ENCODE measurements at places on chromosomes 12 and 14.

- DNase-seq, result no peak
Observed at GRCh38 chr14:81209167-81209836, 11.5 kb downstream of the GTF2A1 start.

GRCh38 chr14:49405291-49405690 is 180.9 kb downstream of the RPS29 start:
- no peak for DNase-seq

- no peak for DNase-seq
Observed at GRCh38 chr14:76828339-76829012, 2.3 kb downstream of the LRRC74A start.

GRCh38 chr14:96710060-96710666 is 87.0 kb upstream of the VRK1 start:
- DNase-seq, result no peak

DNA sequence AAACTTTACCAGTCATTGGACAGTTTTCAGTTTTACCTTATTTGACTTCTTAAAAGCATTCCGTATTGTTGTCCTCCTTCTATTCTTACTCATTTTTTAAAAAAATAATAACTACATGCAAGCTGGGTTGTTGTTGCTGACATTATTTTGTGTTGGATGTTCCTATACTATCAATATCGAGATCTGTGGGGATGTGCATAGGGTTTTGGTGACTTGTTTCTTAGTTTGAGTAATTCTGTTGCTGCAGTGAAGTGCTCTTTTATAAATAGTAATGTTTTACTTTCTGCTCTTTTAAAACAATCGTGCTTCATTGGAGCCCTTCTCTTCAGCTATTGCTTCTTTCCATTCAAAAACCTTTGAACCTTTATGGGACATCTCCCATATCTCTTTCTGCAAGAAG is 79.4 kb downstream of the METTL25 start:
- no peak for DNase-seq

DNA sequence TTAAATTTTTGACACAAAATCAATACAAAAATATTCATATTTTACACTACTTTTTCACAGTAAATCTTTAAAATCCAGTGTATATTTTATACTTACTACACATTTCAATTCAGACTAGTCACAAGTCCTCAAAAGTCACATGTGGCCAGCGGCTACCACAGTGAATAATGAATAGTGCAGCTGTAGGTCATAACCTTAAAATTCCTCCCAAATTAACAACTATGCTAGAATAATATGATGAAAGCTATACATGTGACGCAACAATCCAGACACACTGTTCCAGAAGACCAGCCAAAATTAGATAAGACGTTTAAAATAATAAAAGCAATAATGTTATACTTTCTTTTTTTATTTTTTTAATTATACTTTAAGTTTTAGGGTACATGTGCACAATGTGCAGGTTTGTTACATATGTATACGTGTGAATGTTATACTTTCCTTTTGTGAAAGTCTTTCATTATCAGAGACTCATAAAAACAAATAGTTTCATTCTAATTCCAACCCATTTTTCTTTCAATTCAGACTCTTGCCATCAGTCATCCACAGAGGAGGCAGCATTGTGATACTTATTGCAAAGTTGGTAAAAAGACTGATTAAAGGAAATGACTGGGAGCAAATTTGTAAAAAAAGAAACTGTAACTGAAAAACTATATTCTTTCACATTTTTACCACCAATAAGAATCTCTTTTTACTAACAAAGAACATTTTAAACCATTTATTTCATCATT is 67.0 kb downstream of the C2CD5 start:
- no peak for DNase-seq

DNA sequence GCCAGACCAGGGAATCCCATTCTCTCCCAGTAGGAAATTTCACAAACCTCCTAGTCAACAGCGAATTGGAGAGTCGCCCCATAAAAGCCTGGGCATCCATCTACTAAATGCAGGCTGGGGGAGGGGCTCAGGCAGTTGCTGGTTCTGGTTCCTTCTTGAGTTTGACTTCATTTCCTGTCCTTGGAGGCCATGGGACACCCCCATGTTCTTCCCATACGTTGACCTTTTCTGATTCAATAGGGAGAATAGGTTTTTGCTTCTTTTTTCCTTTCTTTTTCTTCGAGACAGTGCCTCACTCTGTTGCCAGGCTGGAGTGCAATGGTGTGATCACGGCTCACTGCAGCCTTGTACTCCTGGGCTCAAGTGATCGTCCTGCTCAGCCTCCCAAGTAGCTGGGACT is 44.1 kb upstream of the TMEM263 start:
- no peak for DNase-seq

- DNase-seq, result no peak
Observed at GRCh38 chr12:14193639-14194038, 171.8 kb upstream of the ATF7IP start.

DNA sequence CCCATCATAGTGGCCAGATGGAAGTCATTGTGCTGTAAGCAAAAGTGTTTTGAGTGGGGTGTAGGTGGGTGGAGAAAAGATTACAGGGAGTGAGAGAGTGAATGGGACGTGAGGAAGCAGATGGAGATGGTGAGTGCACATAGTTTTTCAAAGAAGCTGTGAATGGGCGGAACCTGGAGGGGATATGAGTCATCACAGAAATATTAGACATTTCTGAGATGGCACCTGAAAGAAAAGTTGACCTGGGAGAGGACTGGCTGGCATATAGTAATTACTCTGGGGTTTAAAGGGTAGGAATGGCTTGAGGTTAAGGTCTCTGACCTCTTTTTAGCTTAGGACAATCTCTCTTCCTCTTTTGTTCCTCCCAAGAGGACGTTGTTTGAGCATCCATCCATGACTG is 50.5 kb downstream of the ANO4 start:
- DNase-seq, result no peak

DNA sequence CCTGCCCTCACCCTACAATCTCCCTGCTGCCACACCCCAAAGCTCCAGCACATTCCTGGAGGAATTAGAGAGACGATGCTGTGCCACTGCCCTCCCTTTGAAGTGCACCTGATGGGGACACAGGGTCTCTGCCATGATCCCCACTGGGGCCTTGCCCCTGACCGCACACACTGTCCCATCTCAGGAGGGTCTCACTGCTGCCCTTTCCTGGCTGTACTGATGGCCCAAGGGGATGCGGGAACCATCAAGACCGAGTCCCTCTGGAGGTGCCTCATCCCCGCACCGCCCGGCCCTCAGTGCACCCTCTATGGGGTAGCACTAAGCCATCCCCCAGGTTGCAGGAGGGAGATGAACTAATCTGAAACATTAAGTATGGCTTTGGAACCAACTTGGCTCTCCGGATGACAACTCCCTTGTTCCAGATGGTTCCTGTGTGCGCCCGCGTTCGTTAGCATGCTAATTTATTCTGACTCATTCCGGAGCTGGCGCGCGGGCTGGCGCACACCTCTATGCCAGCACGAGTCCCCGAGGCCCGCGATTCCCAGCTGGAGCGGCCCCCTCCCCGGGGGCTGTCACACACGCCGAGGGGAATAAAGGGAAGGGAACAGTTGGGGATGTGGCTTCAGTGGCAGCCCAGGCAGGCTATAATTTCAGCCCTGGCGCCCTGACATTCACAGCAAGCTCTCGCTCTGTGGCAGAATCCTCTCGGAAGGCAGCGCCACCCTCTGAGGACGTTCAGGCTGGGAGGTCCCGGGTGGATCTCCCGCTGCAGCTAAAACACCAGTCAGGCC is 34.2 kb upstream of the C14orf180 start:
- DNase-seq, result no peak

Measured in activated CD4-positive, CD25-positive, alpha-beta regulatory T cell (primary cell).